ENCODE measurements at places on chromosomes 3 and 15.

GRCh38 chr3:136937851-136938250 is 19.9 kb upstream of the IL20RB start:
- DNase-seq, result no peak

DNA sequence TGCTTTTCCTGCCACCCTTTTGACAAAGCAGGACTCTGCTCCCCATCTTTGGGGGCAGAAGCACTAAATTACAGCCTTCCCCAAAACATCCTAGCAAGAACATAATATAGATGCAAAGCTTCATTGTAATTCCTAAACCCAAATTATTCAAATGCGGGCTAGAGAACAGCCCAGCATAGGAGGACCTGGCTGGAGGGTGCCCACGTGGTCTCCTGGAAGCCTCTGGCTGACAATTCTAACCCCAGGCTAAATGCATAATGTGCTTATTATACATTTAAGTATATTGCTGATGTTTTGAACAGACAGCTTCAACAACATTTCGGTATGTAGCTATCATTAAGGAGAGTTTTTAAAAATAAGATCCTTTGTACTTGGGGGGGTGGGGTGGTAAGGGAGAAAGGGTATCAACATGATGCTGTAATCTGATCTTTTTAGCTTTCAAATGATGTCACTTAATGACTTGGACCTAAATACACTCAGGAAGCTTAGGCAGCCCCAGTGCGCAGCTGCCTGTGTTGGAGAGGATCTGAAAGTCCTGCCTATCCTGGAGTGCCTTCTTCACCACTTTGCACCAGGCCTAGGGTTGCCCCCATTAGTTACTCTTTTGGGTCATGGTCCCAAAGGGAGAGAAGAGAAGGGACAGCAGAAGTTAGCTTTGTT is 57.2 kb upstream of the USP3 start:
- no peak for DNase-seq

DNA sequence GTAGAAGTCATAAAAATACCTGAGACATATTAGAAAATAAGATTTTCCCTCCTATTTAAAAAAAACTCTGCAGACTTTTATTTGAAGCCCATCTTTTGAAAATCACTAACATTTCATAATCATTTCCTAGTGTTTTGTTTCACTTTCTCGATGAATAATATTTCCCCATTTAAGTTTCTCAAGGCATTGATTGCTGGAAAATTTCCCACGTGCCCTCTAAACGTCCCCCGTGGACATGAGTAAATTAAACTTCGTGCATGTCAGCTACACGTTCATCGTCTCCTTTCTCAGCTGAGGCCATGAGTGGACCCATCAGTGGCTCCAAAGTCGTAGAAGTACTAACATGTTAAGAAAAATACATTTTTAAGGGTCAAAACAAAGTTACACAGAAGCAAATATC is 2.0 kb upstream of the TM2D3 start:
- DNase-seq, result no peak

DNA sequence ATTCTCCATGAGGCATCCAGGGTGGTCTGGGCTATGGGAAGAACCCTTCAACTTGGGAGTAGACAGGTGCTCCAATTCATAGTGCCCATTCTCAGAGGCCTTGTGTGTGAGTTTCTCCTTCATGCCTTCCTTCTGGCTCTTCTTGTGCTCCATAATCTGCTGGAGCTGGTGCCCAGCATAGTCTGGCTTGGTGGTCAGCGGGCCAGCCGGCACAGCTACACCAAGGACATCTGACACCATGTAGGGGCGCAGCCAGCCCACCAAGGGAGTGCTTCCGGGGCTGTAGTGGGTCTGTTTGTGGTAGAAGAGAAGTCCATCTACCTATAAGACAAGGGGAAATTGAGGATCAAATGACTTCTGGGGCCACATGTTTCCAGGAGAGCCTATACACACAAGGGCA is 19.2 kb upstream of the PTPN9 start:
- no peak for DNase-seq
